ENCODE measurements at places on chromosomes 6 and 20.

DNA sequence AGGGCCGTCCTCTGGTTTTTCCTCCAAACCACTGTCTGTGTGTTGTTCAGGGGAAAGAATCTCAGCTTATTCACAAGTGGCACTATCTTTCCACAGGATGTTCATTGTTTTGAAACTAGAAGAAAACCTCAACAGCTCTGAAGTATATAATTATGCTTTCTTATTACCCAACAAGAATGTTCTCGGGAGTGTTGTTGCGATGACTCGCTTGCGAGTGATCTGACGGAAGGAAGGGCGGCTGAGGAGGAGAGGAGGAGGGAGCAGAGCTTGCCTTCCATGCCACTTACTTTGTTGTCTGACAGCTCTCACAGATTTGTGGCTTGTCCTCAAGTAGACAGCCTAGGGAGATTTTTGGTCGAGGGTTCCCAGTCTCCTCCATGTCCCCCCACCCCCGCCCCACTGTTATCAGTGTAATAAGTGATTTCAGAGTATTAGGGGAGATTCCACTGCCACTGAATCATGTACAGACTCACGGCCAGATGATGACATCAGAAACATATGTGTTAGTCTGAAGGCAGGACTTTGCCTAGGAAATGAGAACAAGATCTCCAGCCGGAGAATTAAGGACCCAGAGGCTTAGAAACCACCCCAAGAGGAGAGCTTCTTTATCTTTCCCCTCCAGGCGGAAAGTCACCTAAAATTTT is 80.7 kb upstream of the CCN6 start:
- peak; percentile 78 for DNase-seq

DNA sequence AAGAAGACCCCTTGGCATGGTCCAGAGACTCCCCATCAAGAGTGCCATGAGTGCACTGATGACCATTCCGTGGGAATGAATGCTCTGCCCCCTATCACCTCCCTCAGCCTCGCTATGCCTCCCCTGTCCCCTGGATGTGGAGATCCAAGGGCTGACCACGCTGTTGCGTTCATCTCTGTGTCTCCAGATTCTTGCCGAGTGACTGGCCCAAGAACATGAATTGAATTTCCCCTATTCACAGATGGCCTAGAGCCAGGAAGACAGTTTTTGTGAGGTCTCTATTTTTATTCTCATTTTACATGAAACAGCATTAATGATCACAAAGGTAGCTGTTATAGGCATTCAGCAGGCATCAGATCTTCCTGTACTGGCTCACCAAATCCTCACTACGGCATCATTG is 33.6 kb downstream of the MAFB start:
- no peak for DNase-seq

GRCh38 chr20:47789081-47789763 is 3.9 kb upstream of the SULF2 start:
- no peak for DNase-seq

- no peak for DNase-seq
These were observed 224.8 kb upstream of the RREB1 start for GRCh38 chr6:6883011-6883410.

DNA sequence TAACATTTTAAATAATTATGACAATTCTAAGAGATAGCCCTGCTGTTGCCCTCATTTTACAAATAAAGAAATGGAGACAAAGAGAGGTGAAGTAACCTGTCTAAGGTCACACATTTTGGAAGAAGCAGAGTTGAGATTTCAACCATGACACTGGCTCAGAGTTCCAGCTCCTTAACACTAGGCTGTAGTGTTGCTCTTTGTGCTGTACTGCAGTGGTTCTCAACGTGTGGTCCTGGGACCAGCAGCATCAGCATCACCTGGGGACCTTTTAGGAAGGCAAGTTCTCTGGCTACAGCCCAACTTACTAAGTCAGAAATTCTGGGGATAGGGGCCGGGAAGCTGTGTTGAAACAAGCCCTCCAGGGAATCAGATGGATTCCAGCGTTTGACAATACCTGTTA is 62.4 kb upstream of the FERMT1 start:
- peak; percentile 3 for DNase-seq

GRCh38 chr6:142756215-142756630 is 188.8 kb downstream of the HIVEP2 start:
- no peak for DNase-seq

- peak; percentile 43 for DNase-seq
These were observed 4.4 kb upstream of the MYLIP start for GRCh38 chr6:16124198-16125180.

DNA sequence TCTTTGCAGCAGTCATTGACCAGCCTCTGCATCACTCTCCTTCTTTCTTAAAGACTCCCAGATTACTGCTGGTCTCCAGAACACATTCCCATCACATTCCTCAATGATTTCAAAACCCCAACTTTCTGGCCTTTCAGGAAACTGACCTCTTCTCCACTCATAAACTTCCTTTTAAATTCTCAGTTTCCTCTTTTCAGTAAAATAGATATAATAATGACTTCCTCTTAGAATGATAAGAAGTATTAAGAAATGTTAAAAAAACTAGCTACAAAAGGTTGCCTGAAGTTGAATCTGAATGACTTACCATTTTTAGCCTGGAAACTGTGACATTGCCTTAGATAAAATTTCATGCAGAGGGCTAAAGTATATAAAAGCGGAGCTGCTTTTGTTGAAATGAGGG is 239.3 kb downstream of the OGFRL1 start:
- DNase-seq: no peak

DNA sequence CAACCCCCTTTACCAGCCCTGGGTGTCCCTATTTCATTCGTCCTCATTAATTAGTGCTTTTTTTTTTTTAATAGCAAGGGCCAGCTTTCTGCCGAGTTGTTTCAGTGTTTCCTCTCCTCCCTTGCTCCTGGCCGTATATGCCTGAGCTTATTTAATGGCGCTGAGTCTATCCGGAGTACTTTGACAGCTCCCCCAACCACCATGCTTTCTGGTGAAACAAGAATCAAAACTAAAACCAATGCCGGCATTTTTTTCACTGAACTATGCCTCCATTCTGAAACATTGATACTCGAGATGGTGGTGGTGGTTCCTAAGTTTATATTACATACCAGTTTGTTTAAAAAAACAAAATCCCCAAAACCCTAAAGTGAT is 1.2 kb downstream of the DCBLD1 start:
- no peak for DNase-seq

GRCh38 chr20:46353500-46354206 is 45.4 kb upstream of the CDH22 start:
- no peak for DNase-seq

DNA sequence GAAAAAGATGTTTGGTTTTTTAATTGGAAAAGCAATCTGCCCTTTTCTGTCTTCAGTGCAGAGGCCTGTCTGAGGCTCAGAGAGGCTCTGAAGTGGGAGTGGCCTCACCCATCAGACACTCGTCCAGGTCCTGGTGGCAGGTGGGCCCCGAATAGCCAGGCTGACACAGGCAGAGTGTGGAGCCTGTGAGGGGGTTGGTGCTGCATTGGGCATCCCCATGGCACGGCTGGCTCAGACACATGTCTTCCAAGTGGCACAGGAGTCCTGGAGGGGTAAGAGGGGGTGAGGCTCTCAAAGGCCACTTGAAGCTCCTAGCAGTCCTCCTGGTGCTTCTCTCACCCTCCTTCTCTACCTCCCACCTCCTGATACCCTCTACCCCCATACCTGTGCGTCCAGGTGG is 3.8 kb downstream of the NOTCH4 start:
- DNase-seq: no peak

DNA sequence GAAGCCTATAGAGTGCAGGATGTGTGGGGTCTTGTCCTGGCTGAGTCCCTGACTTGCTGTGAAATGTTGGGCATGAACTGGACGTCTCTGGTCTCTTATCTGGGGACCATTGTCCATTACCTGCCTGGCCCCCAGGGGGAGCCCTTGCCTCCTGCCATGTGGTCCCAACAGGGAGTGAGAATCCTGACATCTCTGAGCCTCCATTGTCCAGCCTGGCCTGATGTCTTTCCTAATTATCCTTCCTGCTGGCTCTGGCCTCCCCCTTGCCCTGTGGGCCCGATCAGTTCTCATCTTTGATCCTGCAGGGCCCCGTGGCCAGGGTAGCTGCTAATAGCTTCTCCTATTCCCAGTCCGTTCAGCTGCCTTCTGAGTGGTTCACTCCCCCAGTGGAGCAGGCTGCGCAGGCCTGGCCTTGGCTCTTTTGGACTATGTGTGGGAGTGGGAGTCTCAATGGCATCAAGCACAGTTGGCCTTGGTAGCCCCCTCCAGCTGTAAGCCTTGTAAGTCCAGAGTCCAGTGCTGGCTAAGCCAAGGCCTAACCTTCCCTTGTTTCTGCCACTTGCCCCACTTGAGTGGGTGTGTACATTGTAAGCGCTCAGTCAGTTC is 77.9 kb upstream of the RALY start:
- DNase-seq: no peak

DNA sequence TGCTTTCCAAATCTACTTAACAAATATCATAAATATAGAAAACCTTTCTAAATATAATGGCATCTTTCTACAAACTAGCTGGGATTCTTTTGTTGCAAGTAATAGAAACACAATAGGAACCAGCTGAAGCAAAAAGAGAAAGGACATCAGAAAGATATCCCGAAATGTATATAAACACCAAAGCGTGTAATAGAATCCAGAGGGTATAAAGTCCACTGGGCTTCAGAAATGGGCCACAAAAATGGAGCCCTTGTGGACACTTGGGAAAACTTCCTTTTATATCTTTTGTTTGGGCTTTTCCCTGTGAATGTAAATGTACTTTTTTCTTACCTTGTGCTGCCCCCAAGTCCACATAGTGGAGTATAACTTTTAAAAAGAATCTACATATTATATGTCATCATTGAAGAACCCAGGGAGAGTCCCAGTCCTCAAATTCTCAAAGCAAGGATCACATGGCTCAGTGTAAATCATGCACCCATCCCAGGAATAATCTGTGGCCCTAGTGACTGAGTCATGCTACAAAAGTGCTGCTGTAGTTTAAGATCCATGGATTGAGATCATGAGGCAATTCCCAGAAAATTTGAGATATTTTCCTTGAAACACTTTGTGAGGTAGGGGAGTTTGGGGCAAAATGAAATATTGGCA is 457.0 kb downstream of the EPM2A start:
- DNase-seq: no peak

DNA sequence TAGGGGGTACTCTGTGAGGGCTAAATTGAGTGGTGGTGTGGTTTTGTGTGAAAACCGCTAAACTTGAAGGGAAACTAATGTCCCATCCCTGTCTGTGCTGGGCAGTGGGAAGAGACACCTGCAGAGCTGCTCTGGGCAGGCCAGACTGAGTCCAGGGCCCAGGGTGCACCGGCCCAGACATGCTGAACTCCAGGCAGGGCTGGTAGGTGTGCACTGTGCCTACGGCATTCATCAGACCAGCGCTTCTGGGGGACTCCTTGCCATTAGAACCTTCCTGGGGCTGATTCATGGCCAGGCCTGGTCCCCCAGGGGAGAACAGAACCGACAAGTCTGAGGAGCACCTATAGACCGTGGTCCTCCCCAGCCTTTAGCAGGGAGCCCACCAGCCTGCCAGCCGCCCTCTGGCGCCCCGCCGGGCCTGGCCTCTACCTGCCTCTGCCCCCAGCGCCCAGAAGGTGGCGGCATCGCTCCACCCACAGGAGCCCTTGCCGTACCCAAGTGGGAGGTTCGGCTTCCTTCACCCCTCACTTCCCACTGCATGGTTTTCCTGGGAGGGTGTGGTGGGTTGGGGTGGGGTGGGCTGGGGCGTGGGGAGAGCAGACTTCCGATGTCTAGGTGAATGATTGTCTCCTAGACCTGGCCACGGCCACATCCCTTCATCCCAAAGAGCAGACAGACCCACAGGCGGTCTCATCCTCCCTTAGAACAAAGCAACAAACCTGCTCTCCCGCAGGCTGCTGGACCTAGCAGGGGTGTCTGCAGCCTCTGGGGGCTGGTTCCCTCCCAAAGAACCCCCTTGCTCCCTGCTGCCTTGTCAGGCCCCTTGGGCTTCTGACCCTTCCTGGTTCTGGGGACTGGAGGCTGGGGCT is 15.5 kb downstream of the CCDC167 start:
- DNase-seq: peak; percentile 88

DNA sequence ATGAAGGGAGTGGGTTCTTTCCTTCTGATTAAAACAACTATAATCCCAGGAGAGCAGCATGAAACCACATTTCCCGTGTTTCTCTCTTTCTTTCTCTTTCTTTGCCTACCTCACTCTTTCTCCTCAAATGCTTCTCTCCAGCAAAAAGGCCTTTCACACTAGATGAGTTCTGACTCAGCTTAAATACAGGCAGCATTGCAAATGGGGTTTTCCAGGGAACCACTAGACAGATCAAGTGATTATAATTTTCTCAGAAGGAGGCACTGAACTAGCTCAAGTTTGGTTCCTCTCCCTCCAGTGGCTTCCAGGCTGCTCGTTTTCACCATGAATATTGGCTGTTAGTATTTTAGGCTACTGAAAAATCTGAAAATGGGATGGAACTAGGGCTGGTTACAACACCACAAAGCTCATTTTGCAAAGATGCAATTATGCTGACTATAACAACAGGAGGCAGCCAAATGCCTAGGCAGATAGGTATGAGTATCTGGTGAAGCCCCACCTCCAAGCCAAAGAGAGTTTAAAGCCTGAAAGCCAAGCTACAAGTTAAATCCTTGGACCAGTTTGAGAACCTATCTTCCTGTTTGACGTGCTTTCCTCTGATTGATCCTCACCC is 260.0 kb downstream of the MMUT start:
- DNase-seq: no peak

GRCh38 chr20:63855363-63856097 is 5.8 kb upstream of the ABHD16B start:
- DNase-seq: peak; percentile 53

DNA sequence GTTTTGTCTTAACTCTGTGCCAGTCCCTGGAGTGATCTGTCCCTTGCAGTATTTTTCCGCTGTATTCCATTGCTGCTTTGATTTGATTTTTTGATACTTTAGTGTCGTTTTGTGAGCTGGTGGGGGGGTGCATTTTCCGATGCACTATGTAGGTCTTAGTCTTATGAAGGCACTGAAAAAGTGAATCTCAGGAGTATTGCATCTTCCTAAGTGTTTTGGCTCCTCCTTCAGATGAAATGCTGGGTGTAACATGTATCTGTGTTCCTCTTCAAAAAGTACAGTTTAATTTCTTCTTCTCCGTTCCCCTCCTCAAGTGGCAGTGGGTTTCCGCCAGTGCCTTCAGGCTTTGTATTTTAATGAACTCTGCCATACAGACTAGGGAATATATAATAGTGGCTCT is 580.7 kb upstream of the GJE1 start:
- no peak for DNase-seq

GRCh38 chr20:38278131-38278530 is 17.6 kb upstream of the KIAA1755 start:
- peak; percentile 79 for DNase-seq

DNA sequence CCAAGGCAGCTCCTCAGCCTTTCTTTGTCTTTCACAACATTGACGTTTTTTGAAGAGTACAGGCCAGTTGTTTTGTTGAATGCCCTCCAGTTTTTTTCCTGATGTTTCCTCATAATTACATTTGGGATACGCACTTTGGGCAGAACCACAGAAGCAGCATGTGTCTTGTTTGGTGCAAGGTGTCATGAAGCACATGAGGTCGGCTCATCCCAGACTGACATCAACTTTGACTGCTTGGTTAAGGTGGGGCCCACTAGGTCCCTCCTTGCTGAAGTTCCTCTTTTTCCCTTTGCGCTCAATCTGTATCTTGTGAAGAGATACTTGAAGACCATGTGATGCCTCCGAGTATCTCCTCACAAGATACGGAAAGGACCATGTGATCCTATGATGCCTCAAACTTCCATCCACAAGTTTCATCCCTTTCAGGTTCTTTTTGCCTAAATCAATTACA is 10.5 kb downstream of the SNAI1 start:
- DNase-seq: no peak

- DNase-seq: no peak
These were observed 1.6 kb downstream of the FBXO5 start for GRCh38 chr6:152981219-152981618.

GRCh38 chr20:10105046-10105445 is 70.3 kb downstream of the ANKEF1 start:
- no peak for DNase-seq
